Esophagus squamous epithelium (tissue), 5 donors: ENCODE measurements at places on chromosomes 13 and 19.

GRCh38 chr13:45823583-45823982 lies 28.0 kb downstream of the SIAH3 start:
- DNase-seq: no peak

- DNase-seq: no peak
Measured at GRCh38 chr13:98454389-98454881, 122.5 kb downstream of the STK24 start.

DNA sequence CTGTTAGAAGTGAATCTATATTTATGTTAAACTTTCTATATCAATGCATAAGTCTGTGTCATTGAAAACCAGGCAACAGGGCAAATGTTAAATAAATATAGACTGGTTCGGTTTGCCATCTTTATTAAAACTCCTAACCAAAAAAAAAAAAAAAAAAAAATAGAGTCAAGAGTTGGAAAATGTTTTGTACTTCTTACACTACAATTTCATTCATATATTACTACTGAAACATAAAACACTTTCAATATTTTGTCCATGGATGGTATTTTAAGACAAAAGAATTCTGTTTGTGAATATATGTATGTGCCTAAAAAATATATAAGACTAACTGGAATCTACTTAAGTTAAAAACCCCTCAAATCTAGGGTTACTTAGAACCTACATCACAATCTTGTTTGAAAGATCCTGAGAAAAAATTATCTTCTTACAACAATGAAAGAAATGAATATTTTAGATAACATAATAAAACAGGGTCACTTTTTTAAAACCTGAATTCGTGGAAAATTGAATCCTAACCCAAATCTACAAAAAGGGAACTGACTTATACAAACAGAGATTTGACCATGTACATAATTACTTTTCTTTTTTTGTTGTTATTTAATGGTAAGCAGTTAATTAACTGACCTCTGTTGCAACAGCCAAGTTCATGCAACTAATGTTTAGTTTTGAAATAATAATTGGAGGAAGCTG lies 5.1 kb downstream of the DACH1 start:
- no peak for DNase-seq

GRCh38 chr13:79353693-79354092 lies 52.4 kb downstream of the RBM26 start:
- DNase-seq: no peak

- no peak for DNase-seq
Measured at GRCh38 chr13:25468325-25469168, 96.8 kb downstream of the ATP8A2 start.

GRCh38 chr13:99758460-99759162 lies 213.0 kb downstream of the ZIC5 start:
- no peak for DNase-seq

- no peak for DNase-seq
Measured at GRCh38 chr13:107233541-107233940, 665.6 kb upstream of the ARGLU1 start.

GRCh38 chr13:104143760-104144416 lies 1077.7 kb upstream of the SLC10A2 start:
- DNase-seq: no peak

- DNase-seq: no peak
Measured at GRCh38 chr19:19300613-19301012, 19.7 kb downstream of the SUGP1 start.

GRCh38 chr13:41470196-41470595 lies 12.8 kb downstream of the RGCC start:
- DNase-seq: no peak

DNA sequence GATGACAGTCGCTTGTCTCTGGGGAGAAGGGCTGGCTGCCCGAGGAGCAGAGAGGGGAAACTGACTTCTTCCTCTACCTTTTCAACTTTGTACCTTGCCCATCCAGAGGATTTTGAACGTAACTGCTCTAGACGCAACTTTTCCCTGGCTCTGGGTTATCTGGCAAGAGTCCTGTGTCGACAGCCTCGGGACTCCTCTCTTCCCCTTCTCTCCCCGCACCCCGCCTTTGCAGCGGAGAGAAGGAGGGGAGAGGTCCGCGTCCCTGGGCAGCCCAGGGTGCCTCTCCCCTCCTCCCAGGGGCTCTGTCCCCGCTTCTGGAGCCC lies 574 bp downstream of the SH3GL1 start:
- no peak for DNase-seq

- DNase-seq: no peak
Measured at GRCh38 chr13:43687038-43687437, 99.7 kb downstream of the ENOX1 start.

GRCh38 chr13:74870865-74871264 lies 611.1 kb downstream of the TBC1D4 start:
- DNase-seq: no peak

DNA sequence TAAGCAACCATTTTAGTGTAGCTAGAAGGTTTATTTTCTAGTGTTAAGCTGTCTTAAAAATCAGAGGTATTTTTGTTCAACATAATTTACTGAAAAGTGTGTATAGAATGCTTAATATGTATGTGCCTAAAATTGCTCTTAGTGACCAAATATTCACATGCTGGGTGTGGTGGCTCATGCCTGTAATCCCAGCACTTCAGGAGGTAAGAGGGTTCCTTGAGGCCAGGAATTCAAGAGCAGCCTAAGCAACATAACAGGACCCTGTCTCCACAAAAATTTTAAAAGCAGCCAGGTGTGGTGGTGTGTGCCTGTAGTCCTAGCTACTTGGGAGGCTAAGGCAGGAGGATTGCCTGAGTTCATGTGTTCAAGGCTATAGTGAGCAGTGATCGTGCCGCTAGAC lies 120.9 kb upstream of the FRY start:
- DNase-seq: no peak

DNA sequence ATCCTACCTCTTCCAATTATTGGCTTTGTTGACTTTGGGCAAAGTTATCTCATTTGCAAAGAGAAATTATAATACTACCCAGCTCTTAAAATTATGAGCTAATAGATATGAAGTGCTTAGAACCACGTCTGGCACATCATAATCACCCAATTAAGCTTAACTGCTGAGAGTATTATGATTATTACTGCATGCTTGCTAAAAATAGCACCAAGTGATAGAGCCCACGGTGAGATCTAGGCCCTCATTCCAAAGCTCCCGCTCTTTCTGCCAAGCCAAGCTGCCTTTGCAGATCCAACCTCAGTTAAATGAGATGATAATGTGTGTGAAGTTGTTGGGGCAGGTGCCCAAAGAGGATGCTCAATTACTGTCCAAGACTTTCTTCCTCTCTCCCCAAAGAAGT lies 6.5 kb upstream of the EDDM13 start:
- no peak for DNase-seq

DNA sequence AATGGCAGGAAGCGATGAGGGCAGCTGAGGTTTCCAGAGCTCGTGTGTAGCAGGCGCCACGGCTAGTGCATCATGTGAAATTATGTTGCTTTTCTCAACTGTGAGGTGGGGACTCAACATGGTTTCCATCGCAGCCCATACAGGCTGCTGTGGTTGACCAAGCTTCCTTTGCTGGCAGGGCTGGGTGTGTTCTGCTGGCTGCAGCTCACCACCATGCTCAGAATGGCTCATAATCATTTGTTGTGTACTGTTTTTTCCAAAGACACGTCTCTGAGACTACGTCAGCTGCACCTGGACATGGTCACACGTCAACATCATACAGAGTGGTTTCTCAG lies 16.1 kb upstream of the RASA3 start:
- no peak for DNase-seq

DNA sequence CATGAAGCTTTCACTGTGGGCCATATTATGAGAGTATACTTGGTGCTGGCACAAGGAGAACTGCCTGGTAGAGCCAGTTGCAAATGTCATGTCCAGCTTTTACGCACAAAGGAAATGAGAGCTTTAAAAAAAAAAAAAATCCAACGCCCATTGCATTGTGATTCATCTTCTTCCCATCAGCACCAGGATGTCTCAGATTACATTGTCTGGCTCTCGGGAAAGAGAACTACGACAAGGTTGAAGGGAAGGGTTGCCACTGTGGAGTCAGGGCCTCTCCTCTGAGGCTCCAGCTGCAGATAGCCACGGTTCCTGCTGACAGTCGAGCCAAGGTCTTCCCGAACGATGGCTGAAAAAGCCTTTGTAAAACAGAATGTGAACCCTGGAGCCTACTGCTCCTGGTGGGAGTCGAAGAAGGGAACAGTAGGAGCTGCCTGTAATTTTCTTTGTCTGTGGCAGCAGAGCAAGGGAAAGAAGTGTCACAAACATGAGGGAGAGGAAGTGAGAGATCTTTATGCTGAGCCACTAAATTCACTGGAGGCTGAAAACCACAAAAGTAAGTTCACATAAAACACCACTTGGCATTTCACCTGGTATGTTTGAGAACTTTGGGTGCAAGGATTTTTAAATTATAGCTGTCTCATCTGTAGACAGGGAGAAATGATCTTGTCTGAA lies 704.7 kb downstream of the DIAPH3 start:
- no peak for DNase-seq

DNA sequence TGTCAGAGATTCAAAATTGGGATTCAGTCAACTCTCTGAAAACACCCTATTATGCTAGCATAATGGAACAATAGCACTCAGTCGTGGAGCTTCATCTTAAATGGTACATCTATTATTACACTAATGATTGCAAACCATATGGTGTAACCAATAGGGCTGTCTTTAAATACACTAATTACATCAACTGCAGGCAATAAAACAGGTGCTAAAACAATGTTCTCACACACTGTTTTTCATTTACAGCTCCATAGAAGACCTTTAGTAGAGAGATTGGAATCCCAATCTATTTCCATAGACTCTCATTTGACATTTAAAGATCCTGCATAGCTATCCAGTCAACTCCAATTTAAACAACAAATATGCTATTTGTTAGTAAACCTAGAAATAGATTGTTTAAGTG lies 1917.4 kb downstream of the OLFM4 start:
- no peak for DNase-seq

DNA sequence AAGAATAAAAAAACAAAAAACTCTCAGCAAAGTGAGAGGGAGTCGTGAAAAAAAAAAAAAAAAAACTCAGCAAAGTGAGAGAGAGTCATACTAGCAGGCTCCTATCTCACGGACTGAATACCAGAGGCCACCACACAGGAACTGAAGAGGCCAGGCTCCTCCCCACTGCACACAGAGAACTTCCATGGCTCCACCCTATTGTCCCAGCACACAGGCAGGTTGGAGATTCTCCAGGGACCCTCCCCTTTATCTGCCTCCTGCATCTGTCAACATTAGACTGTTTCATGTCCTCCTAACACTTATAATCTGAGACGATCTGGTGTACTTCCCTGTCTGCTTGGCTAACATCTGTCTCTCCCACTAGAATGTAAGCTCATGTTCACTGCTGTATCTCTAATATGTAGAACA lies 37.0 kb upstream of the FARP1 start:
- no peak for DNase-seq

DNA sequence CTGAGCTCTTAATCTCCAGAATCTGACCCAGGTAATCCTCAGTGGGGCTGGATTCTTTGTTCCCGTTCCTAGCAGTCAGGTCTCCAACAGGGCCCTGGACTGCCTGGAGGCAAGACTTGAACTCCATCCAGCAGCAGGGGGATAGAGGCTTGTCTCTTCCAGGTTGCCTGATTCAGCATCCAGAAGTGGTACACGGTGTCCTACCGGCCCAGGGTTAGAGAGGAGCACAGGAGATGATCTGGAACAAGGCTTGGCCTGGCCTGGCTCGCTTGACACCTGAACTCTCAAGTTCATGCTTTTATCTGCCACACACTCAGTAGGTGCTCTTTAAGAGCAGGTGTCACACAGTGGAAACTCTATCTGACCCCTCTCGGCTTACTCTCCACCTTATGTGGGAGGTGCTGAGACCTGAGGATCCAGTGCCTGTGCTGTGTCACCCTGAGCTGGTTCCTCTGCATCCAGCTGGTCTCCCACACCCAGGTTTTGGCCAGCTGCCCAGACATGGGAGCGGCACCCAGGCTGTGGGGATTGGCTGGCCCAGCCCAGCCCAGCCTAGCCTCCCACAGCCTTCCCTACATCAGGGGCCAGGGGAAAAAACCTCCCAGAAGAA lies at the start of gene CYP4F3:
Gene CYP4F3 (plus strand): TSS at position 604 of the 610 bp plus-strand sequence. CDS start 519 bp downstream, outside the sequence.
- DNase-seq: no peak

DNA sequence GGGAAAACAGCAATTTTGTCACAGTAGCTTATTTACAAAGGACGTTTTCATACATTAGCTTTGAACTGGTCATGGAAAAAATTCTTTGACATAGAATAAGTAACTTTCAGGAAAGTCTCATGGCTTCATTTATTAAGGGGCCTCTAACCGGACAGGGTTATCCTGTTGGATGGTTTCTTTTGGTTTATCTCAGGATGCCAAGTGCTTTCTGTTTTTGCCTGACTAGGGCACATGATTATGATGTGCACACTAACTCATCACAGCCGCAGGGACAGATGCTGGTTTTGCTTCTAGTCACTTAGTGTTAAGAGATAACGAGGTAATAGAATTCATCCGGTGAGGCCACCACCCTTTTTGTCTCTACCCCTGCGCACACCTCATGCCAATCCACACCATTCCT lies 53.0 kb downstream of the TGDS start:
- no peak for DNase-seq

GRCh38 chr19:38233740-38234251 lies 9.8 kb upstream of the DPF1 start:
- DNase-seq: no peak

DNA sequence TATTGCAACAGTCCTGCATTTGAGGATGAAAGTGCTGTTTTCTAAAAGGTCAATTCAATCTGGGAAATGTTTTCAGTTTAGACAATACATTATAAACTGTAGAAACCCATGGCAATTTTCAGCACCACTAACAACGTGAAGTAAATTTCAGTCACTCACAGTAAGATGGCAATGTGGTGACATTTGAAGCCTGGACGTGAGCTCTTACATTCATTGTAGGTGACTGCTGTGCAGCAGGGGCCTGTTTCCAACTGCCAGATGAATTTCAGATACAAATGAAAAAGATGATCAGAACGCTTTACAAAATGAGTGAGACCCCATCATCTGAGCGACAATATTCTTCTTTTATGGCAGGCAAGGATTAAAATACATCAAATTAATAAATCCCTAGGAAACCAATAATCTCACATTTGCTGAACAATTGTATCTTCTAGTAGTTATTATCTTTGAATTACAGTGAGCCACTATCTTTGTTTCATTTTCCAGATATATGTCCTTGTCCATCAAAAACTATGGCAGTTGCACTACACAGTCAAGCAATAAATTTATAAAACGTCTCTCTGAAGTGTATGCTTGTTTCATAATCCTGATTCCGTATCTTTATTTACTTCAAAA lies 1816.8 kb downstream of the OLFM4 start:
- no peak for DNase-seq

DNA sequence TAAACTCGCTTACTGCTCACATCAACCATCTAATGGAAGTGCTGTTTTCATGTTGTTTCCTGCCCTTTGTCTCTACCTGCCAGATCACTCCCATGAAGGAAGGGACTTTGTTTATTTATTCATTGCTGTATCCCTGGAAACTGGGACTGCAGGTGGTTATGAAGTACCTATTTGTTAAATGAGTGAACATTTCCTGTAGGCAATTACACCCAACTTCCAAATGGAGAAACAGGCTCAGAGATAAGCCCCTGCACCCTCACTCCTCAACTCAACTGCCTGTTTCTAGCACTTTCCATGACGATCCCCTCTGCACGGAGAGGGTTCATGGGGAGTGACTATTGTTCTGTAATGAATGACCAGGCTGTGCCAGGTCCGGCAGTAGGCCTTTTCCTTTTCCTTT lies 1.9 kb upstream of the SELENOW start:
- no peak for DNase-seq

GRCh38 chr13:110308656-110309359 lies 1.7 kb downstream of the COL4A2 start:
- DNase-seq: no peak

GRCh38 chr19:45179072-45179891 lies 698 bp downstream of the BLOC1S3 start:
- no peak for DNase-seq

GRCh38 chr19:39193803-39194202 lies 3.0 kb upstream of the NCCRP1 start:
- DNase-seq: no peak

- no peak for DNase-seq
Measured at GRCh38 chr19:46849610-46850009, 1.0 kb downstream of the AP2S1 start.
